Inflammatory macrophage treated with lipopolysaccharide for 4 hours (primary cell): ENCODE measurements at places on chromosomes 7 and 10.

GRCh38 chr10:118569882-118570252 lies 25.6 kb downstream of the PRLHR start:
- no peak for DNase-seq

- DNase-seq: no peak
Measured at GRCh38 chr10:77977016-77977415, 50.5 kb upstream of the DLG5 start.

- DNase-seq: no peak
Measured at GRCh38 chr10:13105184-13105583, 5.2 kb downstream of the OPTN start.

DNA sequence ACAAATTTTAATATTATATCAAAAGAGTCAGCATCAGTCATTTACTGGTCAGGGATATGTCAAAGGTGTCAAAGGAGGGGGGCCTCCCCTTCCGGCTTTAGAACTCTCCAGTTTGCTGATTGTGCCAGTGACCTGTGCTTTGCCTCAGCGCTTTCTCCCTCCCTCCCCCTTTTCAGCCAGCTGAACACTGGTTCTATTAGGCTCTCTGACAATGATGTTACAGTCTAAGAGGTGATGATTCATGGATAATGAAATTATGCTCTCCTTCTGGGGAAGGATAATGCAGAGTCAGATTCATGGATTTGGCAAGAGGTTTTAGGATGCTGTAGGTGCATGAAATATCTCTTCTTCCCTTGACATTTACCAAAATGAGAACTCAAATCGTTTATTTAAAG lies 6.1 kb downstream of the LRRTM3 start:
- no peak for DNase-seq

DNA sequence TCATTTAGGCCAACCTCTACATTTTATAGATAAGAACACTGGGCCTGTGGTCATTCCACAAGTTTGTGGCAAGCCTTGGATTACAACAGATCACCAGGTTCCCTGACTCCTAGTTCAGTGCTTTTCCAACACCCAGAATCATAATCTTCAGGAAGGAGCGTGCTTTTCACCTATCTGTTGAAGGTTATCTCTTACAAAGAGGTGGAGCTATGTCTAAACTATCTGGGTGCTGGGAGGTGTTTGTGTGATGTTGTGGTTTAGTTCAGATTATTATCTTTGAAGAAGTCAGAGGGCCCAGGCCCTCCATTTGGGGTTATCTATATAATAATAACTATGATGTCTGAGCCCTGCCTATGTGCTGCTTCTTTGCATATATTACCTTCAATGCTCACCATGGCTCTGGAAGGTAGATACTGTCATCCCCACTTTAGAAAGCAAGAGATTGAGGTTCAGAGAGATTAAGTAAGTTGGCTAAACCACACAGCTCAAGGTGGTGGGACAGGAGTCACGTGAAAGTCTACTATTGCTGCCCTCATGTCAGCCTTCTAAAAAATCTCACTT lies 24.0 kb downstream of the IL2RA start:
- DNase-seq: no peak

DNA sequence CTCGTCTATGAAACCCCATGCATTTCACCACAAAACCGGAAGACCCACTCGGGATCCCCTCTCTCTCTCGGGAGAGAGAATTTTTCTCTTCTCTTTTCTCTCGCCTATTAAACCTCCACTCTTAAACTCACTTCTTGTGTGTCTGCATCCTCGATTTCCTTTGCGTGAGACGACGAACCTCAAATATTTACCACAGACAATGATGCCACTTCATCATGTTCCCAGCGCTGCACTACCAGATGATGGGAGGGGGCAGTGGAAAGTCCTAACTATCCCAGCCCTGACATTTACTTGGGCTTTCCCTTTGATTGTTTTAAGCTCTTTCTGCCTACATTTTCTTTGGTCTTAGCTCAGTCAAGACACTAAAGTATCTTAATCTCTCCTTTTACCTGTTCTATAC lies 906.7 kb downstream of the GRID1 start:
- DNase-seq: no peak

- no peak for DNase-seq
Measured at GRCh38 chr7:29763266-29763665, 43.0 kb upstream of the WIPF3 start.

DNA sequence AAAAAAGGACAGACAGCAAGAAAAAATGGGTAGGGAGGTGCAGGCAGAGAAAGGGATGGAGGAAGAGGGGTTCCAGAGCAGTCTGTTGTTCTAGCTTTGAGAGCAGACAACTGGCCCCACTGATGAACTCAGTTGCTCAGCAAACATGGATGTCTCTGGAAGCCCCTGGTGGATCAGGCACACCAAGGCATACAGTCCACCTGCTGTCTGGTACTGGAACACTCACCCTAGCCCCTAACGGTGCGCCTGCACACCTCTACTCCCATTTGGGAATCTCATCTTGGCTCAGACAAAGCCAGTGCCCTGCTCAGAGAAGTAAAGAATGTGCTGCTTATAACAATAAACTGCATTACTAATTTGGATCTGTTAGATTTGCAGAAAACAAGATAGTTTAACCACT lies 7.7 kb downstream of the MACROH2A2 start:
- no peak for DNase-seq

GRCh38 chr10:123117644-123118417 lies 17.9 kb upstream of the HMX3 start:
- no peak for DNase-seq

DNA sequence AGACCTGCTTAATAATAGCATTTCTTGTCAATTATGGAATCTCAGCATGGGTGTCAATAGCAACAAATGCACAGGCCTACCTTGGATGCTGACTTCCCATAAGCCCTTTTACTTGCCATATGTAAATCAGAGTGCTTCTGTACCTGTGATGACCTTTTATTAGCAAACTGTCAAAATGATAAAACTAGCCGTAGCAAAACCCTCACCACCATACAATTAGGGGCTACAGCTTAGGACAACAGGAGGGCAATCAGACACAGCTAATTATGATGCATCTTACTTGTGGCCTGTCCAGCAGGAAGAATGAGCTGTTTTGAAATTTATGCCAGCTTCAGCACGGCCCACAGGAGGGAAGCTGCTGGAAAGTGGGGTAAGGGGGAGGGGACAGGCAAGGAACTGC lies 201.6 kb downstream of the TAX1BP1 start:
- DNase-seq: no peak

DNA sequence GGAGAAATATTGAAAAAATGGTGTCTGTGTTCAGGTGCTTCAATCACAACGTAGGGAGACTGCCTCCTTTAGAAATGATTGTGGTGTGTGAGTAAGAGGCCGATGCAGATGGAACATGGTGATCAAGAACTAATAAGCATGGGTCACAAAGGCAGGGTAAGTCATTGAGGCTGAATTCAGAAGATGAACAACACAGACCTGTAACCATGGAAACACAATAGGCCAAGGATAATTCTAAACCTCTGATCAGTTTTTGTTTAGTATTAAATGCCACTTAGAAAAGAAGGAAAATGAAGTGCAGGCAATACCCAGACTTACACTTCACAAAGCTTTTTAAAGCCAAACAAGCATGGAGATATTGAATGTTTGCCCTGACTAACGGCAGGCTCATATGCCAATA lies 32.8 kb upstream of the TAS2R16 start:
- no peak for DNase-seq

DNA sequence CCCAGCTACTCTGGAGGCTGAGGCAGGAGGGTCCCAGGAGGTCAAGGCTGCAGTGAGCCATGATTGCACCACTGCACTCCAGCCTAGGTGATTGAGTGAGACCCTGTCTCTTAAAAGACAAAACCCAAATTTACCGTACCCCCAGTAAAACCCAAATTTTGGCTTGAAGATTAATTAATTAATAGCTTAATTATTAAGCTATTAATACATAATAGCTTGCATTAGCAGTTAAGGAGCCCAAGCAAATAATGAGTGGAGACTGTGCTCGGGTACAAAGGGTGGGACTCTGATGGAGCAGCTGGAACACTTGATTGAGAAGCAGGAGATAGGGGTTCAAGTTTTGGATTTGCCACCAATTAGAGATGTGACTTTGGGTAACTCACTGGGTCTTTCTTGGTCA lies 28.9 kb downstream of the NRF1 start:
- no peak for DNase-seq

DNA sequence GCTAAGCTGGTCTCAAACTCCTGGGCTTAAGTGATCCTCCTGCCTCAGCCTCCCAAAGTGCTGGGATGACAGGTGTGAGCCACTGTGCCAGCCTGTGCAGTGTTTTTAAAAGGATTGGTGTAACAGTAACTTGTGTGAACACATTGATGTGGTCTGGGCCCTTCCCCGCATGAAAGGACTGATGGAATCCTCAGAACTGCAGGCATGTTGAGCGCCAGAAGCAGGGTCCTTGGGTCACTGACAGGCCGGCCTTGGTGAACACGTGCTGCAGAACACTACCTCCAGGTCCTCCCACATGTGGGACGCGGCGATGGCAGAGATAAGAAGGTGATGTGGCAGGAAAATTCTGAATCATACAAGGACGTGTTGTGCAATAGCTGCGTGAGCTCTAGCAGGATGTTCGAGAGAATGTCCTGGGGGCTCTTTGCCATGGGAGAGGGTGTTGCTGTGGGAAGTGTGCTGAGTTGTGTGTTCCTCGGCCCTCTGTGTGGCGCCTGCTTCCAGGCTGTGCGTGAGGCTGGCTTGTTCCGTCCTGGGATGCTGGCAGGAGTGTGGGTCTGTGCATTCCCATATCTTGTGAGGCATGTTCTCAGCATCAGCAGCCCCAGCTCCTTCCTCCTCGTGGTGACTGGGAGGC lies 68.2 kb downstream of the DNAJB6 start:
- no peak for DNase-seq

GRCh38 chr10:128048819-128049210 lies 77.4 kb downstream of the MKI67 start:
- DNase-seq: no peak

DNA sequence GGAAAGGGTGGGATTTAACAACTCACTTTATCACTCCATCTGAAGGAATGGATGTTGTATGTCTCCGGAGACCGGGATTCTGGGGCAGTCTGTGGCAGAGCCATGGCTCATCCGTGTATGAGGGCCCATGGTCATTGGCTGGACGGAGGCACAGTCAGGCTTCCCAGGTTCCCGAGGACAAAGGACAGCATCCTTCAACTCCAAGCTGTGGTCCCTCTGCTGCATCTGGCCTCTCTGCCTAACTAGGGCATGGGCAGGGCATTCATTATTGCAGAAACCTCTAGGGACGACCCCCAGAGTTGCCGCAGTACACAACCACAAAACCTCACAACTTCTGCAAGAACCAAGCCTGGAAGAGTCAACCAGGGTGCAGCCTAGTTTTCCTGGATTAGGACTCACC lies 525.2 kb downstream of the GLRX3 start:
- DNase-seq: no peak

DNA sequence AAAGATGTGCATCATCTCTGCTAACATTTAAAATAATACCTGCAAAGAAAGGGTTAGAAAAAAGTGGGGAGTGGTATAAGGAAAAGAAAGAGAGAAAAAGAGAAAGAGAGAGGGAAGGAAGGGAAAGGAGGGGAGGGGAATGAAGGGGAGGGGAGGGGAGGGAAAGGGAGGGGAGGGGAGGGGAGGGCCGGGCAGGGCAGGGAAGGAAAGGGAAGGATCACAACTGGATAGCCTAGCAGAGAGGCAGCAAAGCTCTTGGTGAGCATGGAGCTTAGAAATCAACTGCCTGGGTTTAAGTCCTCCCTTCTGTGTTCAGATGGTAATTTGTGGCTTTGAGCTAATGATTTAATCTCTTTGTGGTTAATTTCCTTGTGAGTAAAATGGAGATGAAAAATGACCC lies 5.4 kb upstream of the FAM237B start:
- no peak for DNase-seq

GRCh38 chr7:156827587-156828203 lies 65.3 kb downstream of the LMBR1 start:
- no peak for DNase-seq

DNA sequence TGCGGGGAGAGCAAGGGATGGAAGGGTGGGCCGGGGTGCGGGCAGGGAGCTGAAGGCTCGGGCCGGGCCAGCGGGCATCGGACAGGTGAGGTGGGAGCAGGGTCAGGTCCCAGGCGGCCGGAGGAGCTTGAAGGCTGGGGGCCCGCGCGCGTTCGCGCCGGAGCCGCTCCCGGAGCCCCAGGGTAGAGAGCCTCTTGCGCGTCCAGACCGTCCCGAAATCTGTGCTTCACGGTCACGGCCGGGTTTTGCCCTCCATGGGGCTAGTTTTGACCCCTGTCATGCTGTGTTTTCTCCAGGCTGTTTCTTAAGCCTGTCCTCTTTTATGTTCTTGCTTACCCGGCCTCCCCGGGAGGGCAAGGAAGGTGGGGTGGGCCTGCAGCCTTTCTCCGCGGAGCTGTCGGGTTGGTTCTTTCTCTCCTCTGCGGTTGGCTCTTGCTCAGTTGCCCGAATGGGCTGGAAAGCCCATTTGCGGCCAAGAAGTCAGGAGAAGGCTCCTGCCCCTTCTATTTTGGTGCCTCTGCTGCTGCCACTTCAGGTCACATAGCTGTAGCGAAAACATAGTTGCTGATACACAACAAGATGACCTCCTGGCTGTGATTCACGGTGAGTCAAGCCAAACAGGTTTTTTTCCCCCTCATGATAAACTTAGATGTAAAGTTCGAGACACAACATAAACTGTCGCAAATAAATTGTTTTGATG lies 650 bp downstream of the UBE2D1 start:
- peak; percentile 51 for DNase-seq

DNA sequence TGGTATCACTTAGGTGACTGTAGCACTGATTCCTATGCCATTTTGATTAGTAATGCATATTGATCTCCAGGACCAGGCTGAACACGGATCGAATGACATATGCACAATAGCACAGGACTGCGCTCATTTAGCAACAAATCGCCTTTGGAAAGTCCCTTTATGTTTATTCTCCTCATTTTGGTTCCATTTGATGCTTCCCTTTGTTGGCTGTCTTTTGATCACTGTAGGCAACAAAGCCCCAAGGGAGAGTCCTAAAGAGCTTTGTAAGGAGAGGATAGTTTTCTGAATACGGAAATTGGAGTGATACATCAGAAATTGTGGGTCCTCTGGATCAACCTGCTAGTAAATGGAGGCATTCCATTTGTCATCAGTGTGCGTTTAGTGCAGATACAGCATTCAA lies 1111.4 kb downstream of the SORCS1 start:
- DNase-seq: no peak

DNA sequence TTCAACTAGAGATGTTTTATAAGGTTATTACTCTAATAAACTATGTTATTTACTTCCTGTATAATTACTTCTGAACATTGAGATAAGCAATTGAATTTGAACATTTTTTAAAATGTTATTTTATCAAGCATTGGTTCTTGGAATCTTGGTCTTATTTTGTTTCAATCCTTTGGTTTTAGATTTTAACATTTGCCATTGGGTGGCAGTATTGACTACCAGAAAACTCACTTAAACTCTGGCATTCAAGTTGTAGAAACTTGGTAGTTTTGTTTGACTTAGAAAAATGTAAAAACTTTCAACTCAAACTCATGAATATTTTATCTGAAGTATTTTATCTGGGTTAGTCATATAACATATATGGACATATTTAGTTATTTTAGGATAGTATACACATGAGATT lies 48.1 kb downstream of the ATRNL1 start:
- peak; percentile 32 for DNase-seq
